ENCODE measurements at places on chromosomes 7 and 10. TPM values are rescaled to one million over a fixed set of nuclear protein-coding genes. Genes with fewer than 3 reads are reported as not detected.

Gene FANK1
- 7.0 TPM for polyA plus RNA-seq

Gene KCND2
- polyA plus RNA-seq, result not detected

Gene PTN
- 1.5 TPM for polyA plus RNA-seq

Gene SRPK2
- 13.0 TPM for polyA plus RNA-seq

Gene SPDYE2B
- not detected for polyA plus RNA-seq

Gene GATA3
- polyA plus RNA-seq, result 0.12 TPM

Gene TMEM139
- polyA plus RNA-seq, result 15.3 TPM

Gene SPDYE9
- not detected for polyA plus RNA-seq

Gene EVX1
- polyA plus RNA-seq, result not detected

Gene PLAC9
- polyA plus RNA-seq, result 26.4 TPM

Gene HOXA5
- 12.8 TPM for polyA plus RNA-seq

Gene RPP38
- polyA plus RNA-seq, result 17.9 TPM

Gene LHPP
- polyA plus RNA-seq, result 14.6 TPM

Gene ABCC2
- polyA plus RNA-seq, result 0.50 TPM

Gene OR2A42
- not detected for polyA plus RNA-seq

Gene PILRB
- 16.8 TPM for polyA plus RNA-seq

Gene SEMA3C
- polyA plus RNA-seq, result 5.6 TPM

Gene ANKRD61
- polyA plus RNA-seq, result not detected

Gene PKD1L1
- polyA plus RNA-seq, result 0.06 TPM

Gene BLOC1S2
- 37.6 TPM for polyA plus RNA-seq

Gene ATRNL1
- 0.12 TPM for polyA plus RNA-seq

Gene WDFY4
- polyA plus RNA-seq, result 1.4 TPM

Gene PNLIP
- 6.7 TPM for polyA plus RNA-seq

Gene NODAL
- not detected for polyA plus RNA-seq
